ENCODE measurements at places on chromosomes 12 and 14.

DNA sequence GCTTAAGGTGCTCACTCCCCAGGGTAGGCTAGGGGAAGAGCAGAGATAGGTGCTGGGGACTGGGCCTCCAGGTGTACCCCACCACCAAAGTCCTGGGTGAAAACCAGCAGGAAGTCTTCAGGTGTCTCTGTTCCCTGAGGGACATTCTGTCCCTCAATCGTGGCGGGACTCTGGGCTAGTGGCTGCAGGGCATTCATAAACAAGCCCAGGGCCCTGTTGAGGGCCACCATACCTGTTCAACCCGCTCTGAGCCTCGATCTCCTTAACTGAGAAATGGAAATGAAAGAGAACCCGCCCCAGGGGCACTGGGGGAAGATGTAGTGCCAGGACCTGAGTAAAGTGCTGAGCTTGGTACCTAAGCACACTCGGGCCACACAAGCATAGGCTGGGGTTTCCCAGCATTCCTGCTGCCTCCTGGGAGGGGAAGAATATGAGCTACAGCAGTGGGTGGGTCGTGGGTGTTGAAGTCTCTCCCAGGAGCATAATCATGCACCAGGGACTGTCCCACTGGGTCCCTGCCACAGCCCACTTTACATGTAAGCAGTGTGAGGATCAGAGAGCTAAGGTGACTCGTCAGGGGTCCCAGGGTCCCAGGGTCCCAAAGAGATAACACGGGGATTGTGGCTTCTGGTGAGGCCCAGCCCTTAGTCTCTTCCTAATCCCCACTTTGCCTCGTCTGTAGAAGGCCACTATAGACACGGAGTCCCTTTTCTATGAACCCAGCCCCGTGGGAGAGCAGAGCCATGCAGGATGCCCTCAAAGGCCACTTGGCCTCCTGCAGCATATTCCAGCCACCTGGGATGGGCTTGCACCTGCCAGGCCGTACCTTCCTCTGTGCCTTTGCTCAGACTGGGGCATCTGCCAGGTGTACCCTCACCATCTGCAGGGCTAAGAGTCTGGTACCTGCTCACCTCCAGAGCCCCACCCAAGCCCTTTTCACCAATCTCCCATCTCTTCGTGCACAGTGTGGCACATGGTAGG, 14.4 kb downstream of the FAM222A start:
- no peak for DNase-seq

DNA sequence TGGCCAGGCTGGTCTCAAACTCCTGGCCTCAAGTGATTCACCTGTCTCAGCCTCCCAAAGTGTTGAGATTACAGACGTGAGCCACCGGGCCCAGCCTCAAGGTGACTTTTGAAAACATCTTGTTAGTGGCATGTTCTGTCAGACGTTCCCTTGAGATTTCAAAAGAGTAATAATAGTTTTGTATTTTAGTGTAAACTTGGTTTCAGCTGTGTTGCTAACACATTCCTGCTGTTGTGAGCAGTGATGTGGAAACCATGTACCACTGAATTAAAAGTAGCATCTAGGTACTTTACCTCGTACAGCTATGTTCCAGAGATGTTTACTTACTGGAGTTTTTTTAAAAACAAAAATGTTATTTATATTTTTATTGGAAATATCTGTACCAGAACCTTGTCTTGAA, 111.3 kb downstream of the AEBP2 start:
- DNase-seq: no peak

DNA sequence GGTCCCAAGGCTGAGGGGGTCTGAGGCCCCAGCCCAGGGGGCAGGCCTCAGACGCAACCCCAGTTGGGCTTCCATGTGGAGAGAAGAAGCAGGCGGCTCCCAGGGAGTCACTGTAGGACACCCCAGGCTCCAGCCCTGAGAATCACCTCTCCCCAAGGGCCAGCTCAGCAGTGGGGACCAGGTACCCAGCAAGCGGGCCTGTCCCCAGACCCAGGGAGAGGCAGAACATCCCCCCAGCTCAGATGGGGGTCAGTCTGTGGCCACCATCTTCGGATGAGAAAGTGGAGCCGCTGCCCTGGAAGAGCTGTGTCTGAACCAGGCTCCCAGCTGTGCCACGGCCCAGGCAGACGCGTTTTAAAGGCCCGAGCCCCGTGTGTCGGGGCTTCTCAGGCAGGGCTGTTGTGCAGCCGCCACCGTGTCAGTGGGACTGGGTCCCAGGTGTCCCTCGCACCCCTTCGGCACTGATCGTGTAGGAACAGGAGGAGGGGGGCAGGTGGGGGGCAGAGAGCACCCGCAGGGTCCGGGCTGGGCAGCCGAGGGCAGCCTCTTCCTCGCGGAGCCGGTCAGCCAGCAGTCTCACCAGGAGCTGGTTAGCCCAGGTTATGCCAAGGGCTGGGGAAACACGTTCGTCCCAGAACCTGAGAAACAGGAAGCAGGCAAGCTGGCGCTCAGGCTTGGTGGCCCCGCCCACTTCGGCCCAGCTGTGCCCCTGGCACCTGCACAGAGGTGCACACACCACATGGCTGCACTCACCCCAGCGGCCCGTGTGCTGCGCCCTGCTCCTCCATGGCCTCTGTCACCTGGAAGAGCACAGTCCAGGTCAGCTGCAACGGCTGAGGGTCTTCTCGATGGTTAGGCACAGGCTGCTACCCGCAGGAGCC, 16.6 kb downstream of the XRCC3 start:
- no peak for DNase-seq

- no peak for DNase-seq
These were observed 35.0 kb downstream of the GALNT9 start for GRCh38 chr12:132294121-132295034.

DNA sequence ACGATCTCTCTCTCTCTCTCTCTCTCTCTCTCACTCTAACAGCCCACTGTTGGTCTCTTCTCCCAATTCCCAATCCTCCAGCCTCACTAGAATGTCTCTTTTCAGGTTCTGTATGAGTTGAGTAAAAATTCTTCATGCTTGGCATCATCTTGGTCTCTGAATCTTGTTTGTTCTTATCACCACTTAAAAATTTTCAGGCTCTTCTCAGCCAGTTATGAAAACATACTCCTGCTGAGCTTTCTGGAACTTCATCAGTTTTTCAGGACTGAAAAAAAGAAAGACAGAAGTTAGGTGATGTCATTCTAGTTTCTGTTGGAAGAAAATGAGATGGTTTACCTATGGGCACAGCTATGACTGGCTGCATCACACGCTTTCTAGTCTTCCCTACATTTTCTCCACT, 11.5 kb upstream of the IL22 start:
- no peak for DNase-seq

All from HAP-1 (cell line).